ENCODE measurements at places on chromosomes 6 and 20.

GRCh38 chr6:150721418-150722266, 122.0 kb downstream of the PLEKHG1 start:
- DNase-seq = no peak

- peak; percentile 81 for DNase-seq
Measured at GRCh38 chr6:143806282-143807102, 36.6 kb upstream of the LTV1 start.

DNA sequence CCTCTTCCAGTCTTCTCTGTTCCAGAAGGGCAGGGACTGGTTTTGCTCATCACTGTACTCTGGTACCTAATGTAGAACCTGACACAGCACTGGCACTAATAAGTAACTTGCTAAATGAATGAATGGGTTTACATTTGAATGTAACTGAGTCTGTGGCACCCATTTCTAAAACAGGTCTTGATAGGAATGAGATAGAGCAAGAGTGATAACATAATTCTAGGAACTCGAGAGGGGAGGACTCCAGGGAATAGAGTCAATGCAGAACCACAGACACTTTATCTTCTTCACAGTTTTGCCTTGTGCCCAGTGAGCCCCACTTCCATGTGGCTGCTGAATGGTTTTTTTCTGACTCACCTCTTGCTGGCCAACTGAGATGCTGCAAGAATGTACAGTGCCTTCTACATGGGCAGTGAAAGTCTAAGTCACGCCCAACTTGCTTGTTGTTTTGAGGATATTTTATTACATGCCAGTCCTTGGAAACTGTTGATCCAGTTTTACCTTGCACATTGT, 61.1 kb downstream of the TBC1D7 start:
- DNase-seq = no peak

DNA sequence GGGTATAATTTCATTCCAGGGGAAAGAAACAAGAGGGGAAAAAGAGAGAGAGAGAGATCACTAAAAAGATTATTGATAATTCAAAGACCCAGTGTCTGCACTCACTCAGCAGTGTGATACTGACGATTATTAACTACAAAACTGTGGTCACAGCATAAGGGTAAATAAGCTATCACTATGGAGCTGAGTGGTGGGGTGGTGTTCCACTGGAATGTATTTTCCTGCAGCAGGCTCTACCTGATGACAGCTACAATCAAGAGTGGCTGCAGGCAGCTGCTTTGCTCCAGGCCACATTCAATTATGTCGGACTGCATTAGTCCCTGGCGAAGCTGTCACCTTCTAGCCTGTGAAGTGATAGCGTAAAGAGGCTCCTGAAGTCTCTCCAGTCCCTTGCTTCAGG, 122.2 kb upstream of the TFAP2D start:
- DNase-seq = no peak

DNA sequence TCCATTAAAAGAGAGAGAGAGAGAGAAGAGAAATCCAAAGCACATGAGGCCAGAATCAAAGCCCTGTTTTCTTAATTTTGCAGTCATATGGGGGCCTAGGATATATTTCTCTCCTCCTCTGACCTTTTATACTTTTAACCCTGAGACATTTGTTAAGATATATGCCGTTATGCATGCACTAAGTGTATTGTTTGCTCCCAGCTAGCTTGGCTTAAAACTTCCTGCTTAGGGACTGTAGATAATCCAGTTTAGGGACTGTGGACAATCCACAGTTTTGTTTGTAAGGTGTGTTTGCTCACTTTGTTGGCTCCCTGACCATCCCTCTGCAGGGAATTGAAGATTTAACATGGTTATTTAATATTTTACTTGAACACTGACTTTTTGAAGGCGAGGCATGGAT, 166.3 kb upstream of the TSHZ2 start:
- DNase-seq = no peak

DNA sequence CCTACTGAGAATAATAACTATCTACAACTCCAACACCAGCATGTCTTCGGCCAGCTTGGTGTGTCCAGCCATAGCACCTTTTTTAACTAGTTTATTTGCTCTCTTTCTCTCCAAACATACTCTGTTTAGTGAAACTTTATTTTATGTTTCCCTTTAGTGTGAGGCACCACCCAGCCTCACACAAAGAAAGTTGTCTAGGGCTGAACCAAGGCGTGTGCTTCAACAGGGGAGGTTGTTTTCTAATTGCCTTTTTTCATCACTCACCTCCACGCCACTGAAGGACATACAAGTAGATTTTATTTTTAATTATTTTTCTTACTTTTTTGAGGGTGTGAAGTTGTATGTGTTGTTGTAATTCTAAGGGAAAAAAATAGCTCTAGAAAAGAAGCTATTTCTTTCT, 125.6 kb upstream of the MARCKS start:
- no peak for DNase-seq

DNA sequence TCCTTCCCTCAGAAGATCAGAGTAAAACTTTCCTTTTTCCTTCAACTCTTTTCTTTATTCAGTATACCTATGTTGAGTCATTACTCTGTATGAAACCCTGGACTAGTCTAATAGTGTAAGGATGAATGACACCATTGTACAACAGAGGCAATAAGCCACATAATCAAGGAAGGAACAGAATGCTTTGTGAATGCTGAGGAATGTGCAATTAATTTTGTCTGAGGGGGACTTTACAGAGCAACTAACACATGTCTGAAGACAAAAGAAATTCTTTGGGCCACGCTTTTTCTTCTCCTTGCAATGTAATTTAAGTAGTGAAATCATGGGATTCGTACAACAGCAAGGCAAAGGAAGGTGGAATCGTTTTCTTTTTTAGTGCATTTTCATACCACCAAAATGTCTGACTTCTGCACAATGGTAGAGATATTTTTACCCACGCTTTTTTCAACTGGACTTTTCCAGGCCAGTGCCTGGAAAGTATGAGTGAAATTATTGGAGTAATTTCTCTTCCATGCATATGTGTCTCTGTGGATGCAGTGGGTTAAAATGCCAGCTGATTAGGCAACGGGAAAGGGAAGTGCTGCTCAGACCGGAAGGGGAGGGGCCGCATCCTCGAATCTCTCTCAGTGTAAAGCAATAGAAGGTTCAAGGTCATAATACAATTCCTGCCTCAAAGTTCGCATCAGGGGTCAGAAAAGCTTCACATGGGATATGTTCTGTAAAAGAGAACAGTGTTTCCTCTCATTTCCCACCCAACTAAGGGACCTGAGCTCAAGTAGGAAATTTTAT, 89.9 kb upstream of the MTHFD1L start:
- no peak for DNase-seq
